CD4-positive, alpha-beta T cell (primary cell): ENCODE measurements at places on chromosomes 3 and 15. TPM values are rescaled to one million over a fixed set of nuclear protein-coding genes. Genes with fewer than 3 reads are reported as not detected.

- no peaks in the 10 kb centered on the region for H3K36me3 ChIP-seq
- no peak overlapping the region for H3K27ac ChIP-seq
- no peaks in the 10 kb centered on the region for H3K27me3 ChIP-seq
- H3K4me3 ChIP-seq: no peak overlapping the region
- no peak for DNase-seq
These were observed 10.3 kb downstream of the RHOV start for GRCh38 chr15:40863660-40864270.

DNA sequence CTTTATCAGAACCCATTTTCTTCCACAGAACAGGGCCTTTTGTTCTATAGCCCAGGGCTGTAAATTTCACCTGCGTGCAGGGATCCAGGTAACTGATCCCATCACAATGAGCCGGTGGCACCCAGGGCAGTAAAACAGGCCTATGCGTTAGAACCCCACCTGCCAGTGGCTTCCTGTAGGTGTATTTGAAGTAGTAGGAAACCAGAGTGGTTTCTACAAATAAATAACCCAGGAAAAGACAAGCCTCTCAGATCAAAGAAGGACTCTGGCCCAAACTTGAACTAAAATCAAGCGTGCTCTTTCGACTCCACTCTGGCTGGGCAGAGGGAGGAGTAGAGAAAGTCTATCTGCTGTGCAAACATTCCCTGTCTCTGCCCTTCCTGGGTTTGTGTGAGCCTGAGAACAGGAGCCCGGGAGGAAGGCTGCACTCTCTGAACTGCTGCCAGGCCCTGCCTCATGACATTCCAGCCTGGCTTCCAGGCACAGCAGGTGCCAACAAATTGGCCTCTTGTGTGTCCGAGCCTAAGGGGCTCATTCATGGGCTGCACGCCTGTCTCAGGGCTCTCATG lies 77.7 kb downstream of the CEMIP start:
- peaks cover 17% of the 10 kb centered on the region for H3K4me1 ChIP-seq
- H3K27me3 ChIP-seq: no peaks in the 10 kb centered on the region
- H3K36me3 ChIP-seq: no peaks in the 10 kb centered on the region
- no peak overlapping the region for H3K4me3 ChIP-seq

DNA sequence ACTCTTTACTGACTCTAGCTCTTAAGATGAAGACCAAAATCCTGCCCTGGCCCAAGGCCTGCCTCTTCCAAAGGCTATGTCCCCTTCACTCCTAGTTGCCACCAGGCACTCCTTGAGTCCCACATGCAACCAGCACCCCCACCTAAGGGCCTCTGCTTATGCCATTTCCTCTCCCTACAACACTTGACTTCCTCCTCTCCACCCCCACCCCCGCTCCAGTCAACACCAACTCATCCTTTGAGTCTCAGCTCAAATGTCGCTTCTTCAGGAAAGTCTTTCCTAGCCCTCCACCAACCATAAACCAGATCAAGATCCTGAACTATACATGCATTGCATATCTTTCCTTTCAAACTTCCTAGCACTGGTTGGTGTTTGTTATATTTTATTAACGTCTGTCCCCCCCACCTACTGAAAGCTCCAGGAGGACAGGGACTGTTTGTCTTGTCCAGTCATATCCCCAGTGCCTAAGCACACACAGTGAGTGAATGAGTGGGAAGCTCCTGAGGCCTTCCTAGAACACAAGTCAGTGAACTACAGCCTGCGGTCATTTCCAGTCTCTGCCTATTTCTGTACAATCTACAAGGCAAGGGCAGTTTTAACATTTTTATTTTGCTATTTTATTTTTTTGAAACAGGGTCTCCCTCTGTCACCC lies 7.3 kb downstream of the TBC1D2B start:
- peak overlapping the region; percentile 58 for H3K27ac ChIP-seq
- peak; percentile 68 for DNase-seq
- peak overlapping the region; percentile 36 for H3K4me3 ChIP-seq
- peaks cover 88% of the 10 kb centered on the region for H3K4me1 ChIP-seq
- H3K27me3 ChIP-seq: no peaks in the 10 kb centered on the region
- no peaks in the 10 kb centered on the region for H3K36me3 ChIP-seq

THPO gene
- not detected for total RNA-seq

- H3K4me1 ChIP-seq: no peaks in the 10 kb centered on the region
- no peaks in the 10 kb centered on the region for H3K36me3 ChIP-seq
- H3K4me3 ChIP-seq: no peak overlapping the region
- no peak for DNase-seq
These were observed 242.1 kb upstream of the C2CD4B start for GRCh38 chr15:62407216-62407615.

FBXL22 gene
- total RNA-seq: 1.6 TPM

GRCh38 chr3:157815739-157816138 lies 290.5 kb downstream of the SHOX2 start:
- no peaks in the 10 kb centered on the region for H3K4me1 ChIP-seq
- H3K4me3 ChIP-seq: no peak overlapping the region
- no peaks in the 10 kb centered on the region for H3K36me3 ChIP-seq
- H3K27ac ChIP-seq: no peak overlapping the region
- H3K27me3 ChIP-seq: no peaks in the 10 kb centered on the region

DNA sequence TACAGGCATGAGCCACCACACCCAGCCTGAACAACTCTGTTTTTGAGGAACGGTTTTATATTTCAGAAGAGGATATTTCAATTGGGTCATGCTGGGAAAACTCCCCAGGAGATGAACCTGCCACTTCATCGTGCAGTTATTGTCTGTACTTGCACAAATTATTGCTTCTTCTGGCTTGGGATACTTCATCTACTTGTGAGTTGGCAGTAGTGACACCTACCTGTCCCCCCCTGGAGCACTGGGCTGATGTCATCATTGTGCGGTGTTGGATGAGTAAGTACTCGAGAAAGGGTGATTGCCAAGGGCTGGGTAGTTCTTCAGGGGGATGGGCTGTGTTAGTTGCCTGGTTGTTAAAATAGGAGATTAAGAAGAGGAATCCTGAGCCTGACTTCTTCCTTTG lies 85.1 kb upstream of the SAMMSON start:
- H3K4me1 ChIP-seq: no peaks in the 10 kb centered on the region
- H3K4me3 ChIP-seq: no peak overlapping the region
- H3K36me3 ChIP-seq: no peaks in the 10 kb centered on the region
- no peak for DNase-seq
- H3K27me3 ChIP-seq: no peaks in the 10 kb centered on the region

SLC22A14 gene
- not detected for total RNA-seq

DNA sequence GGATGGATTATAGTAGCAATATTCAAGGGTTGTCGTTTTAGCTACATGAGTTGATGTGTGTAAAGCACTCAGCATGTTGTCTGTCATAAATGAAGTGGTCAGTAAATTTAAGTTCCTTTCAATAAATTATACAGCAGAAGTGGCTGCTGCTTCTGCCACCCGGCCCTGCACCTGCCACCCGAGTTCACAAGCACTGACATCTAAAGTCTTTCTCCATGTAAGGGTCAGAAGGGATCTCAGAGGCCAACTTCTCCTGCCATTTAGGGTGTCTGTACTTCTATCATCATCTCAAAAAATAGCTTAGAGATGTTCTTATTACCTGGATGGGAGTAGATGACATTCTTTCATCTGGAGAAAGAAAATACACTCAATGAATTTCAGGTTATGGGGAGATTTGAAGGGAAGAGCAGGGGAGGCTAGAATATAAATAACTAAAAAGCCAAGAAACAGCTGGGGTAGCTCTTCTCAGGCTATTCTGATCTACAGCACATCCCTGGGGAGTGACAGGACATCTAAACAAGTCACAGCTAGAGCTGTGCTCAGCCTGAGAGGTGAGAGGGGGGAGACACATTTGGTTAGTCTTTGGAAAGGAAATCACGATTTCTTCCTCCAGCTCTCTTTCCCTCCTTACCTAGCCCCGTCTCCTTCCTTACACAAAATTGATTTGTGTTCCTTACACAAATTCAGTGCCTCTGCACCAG lies 8.0 kb downstream of the GCSAM start:
- H3K4me1 ChIP-seq: peaks cover 46% of the 10 kb centered on the region
- peaks cover 33% of the 10 kb centered on the region for H3K36me3 ChIP-seq
- H3K4me3 ChIP-seq: no peak overlapping the region
- H3K27ac ChIP-seq: no peak overlapping the region

- no peak overlapping the region for H3K27ac ChIP-seq
- H3K36me3 ChIP-seq: no peaks in the 10 kb centered on the region
- H3K27me3 ChIP-seq: no peaks in the 10 kb centered on the region
- no peak overlapping the region for H3K4me3 ChIP-seq
These were observed 5.7 kb downstream of the EXOSC7 start for GRCh38 chr3:44981751-44982150.

DNA sequence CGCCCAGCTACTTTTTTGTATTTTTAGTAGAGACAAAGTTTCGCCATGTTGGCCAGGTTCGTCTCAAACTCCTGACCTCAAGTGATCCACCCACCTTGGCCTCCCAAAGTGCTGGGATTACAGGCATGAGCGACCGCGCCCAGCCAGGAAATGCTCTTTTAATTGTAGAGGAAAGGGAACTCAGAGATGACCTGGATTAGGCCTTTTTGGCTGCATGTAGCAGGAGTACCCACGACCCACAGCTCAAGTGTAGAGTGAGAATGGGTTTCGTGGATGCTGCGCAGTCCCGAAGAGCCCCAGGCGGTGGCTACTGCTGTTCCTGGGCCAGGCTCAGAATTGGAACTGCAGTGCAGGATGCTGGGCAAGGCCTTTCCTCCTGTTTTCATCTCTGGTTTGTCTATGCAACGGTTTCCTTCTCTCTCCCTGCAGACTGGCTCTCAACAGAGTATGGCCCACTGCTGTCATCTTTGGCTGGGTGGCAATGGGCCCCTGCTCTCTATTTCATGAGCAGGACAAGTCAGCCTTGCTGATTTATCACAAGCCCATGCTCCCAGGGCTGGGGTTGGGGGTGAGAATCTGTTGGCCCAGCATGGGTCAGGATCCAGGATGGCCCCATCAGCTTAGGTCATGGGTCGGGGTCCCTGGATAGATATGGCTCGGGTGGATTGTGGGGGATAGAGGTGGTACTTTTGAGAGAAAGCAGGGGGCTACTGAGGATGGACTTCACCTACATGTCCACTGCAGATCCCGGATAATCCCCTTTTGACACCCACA lies 51.2 kb downstream of the GASK1A start:
- H3K27ac ChIP-seq: no peak overlapping the region
- no peaks in the 10 kb centered on the region for H3K36me3 ChIP-seq
- peaks cover 18% of the 10 kb centered on the region for H3K4me1 ChIP-seq
- H3K4me3 ChIP-seq: no peak overlapping the region
- no peak for DNase-seq

GRCh38 chr3:151625086-151625485 lies 108.6 kb upstream of the AADACL2 start:
- H3K4me1 ChIP-seq: no peaks in the 10 kb centered on the region
- no peak overlapping the region for H3K27ac ChIP-seq
- H3K4me3 ChIP-seq: no peak overlapping the region
- H3K27me3 ChIP-seq: no peaks in the 10 kb centered on the region

DNA sequence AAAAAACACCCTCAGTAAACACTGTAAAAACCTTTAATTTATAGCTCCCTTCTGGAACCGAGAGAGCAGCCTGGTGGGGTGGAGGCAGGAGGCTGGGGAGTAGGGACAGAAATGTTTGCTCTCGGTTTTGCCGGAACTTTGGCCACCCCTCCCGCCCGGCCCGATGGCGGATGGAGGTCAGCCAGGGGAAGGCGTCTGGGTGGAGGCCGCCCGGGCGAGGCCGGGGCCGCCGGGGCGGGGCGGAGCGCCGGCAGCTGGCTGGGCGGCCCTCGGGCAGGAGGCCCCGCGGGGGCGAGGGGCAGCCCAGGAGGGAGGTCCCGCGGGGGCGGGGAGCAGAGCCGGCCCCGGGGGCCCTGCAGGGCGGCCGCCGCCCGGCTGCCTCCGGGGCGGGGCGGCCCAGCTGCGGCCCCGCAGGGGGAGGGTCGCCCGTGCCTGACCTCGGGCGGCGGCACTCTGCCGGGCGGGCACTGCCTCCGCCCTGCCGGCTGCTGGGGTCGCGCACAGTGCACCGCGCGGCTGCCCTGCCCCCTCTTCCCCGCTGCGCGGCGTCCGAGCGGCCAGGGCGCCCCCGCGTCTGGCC lies 829 bp upstream of the SKIL start:
- peak overlapping the region; percentile 77 for H3K27ac ChIP-seq
- no peaks in the 10 kb centered on the region for H3K27me3 ChIP-seq
- no peaks in the 10 kb centered on the region for H3K36me3 ChIP-seq
- DNase-seq: peak; percentile 55

DNA sequence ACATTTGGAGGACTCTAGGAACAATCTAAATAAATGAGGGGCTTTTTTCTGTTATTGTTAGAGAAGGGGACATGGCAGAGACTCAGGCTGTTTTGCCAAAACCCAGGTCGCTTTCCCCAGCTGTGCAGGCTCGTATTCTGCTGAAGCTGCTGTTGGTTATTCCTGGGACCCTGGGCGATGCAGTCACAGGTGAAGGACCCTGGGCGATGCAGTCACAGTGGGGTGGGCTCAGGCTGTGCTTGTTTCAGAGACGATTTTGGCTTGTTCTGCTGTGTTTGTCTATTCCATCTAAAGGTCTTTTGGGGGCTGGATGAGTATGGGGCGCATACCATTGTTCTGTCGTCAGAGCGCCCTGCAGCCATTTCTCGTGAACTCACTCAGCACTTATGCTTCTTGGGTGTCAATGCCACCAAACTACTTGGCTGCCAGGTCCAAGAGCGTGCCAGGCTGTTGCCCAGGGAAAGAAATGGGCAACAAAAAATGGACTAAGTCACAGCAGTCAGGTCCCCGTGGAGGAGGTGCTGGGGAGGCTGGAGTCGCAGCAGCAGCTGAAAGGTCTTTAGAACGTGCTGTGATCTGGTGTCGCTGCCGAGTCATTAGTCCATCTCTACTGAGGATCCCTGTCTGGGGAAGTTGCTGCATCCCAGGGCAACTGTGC lies 151.4 kb downstream of the CHDH start:
- no peaks in the 10 kb centered on the region for H3K36me3 ChIP-seq
- H3K27ac ChIP-seq: no peak overlapping the region
- no peak overlapping the region for H3K4me3 ChIP-seq
- no peak for DNase-seq
